ENCODE measurements at places on chromosomes 2 and 18.

- DNase-seq = no peak
These were observed 4.5 kb upstream of the SLC4A5 start for GRCh38 chr2:74347742-74348141.

GRCh38 chr18:8610459-8610851 lies 1.2 kb downstream of the RAB12 start:
- DNase-seq = no peak

DNA sequence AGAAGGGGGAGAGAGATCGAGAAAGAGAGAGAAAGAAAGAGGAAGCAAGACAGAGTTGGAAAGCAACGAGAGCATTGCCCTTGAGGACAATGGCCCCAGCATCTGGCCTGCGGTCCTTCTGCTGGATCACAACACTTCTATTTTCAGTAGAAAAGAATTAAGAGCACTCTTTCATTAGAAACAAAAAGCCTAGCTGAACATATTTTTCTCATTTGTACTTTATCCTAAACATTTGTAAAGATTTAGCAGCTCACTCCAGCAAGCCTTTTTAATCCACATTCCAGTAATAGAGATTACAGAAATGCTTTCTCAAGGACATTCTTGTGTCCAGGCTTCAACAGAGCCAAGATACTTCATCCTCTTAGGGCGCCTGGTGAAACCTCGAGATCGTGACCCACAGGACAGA lies 31.6 kb upstream of the AFF3 start:
- DNase-seq = no peak

- DNase-seq = no peak
These were observed 4.4 kb downstream of the ONECUT2 start for GRCh38 chr18:57439609-57439968.

DNA sequence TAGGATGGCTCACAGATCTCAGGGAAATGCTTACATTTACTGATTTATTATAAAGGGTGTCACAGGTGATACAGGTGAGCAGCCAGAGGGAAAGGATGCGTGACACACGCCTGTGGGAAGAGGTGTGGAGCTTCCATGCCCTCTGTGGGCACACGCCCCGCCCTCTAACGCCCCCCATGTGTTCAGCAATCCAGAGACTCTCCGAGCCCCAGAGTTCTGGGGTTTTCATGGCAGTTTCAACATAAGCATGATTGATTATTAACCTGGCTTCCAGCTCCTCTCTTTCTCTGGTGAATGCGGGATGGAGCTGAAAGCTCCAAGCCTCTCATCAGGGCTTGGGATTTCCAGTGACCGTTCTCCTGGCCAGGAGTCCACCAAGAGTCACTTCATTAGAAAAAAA lies 34.3 kb upstream of the ODC1 start:
- DNase-seq = no peak

- no peak for DNase-seq
These were observed 168.7 kb downstream of the SETBP1 start for GRCh38 chr18:44849361-44849760.

DNA sequence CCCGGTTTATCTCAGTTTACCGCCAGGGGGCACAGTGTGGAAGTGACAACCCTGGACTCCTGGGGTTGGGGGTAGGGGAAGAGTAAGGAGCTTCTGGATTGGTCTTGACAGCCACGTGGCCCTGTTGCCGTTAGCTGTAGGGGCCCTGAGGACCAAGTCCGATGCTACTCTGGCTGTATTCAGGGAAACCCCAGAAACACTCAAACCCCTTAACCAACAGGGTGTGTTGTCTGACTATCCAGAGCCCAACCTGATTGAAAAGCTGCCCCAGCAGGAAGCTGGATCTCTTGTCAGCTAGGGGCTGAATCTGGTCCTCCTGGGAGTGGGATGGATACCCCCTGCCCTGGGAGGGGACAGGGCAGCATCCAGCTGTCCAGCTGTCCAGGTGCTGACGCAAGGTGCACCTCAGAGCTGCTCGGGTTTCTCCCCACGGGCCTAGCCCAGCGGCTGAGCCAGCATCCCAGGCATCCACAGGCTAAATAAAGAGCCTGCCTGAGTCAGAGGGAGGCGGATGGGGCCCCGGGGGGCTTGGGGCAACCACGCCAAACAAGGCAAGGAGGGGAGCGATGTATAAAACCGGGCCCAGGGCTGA lies 3.1 kb upstream of the GMPPA start:
- DNase-seq = no peak

GRCh38 chr2:105071379-105071778 lies 33.5 kb downstream of the MRPS9 start:
- DNase-seq = no peak

GRCh38 chr2:216727346-216728122 lies 32.2 kb upstream of the IGFBP5 start:
- DNase-seq = no peak

DNA sequence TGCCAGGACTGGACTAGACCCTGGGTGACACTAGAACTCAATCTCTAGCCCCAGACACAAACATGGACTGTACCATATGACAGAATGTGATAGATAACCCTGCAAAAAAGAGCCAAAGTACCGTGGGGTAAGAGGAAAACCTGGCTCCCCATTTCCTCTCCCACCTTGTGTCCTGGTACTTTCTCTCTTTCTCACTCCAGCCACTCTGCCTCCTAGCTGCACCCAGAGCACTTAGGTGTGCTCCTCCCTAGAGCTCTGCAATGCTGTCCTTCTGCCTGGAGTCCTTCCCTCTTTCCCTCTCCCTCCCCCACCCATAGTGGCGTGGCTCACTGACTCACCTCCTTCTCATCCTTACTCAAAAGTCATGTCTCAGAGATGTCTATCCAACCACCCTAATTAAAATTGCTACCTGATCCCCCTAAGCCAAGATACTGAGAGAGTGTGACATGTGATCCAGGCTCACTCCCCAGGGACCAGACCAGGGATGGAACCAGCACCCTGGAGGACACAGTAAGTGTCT lies 171.3 kb downstream of the LOXHD1 start:
- no peak for DNase-seq

DNA sequence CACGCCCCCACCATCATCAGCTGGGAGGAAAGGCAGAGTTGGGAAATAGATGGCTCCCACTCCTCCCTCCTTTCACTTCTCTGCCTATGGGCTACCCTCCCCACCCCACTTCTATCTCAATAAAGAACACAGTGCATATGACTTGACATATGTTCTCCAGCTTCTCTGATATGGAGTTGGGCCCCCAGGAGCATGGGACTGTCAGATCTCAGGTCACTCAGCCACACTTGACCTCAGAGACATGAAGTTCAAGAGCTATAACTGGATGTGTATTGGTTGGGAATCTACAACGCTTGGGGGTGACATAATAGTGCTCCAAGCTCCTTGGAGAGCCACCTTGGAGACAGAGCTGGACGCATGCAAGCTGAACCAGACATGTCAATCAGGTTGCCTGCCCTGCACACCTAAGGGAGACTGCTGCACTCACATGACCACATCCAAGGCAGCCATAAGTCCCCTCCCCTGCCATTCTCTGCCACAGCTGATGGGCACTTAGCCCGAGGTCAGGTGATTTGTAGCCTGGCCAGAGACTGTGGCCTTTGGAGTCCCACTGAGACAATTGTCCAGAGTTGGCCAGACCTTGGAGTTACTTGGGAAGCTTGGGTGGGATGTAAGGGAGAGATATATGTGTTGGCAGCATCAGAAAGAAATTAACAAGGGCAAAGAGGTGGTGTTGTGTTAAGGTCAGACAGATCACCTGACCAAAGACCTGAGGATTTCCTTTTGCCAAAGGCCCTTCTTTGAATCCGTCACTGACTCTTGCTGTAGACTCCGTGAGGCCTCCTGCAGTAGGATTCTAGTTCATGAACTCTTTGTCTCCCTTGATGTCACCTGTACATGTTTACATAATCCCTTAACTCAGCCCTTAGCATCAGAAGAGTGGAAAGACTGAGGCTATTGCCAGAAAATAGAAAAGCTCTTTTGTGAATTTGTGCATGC lies 3.7 kb downstream of the INHA start:
- no peak for DNase-seq

DNA sequence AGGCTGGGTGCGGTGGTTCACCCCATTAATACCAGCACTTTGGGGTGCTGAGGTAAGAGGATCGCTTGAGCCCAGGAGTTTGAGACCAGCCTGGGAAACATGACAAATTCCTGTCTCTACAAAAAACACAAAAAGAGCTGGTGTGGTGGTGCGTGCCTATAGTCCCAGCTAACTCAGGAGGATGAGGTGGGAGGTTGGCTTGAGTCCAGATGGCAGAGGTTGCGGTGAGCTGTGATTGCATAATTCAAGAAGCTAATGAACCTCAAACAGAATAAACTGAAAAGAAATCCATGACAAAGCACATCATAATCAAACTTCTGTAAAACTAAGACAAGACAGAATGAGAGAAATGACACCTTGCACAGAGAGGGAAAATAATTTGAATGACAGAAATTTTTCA lies 54.8 kb downstream of the SEMA4F start:
- no peak for DNase-seq

GRCh38 chr2:133908171-133908570 lies 339.9 kb upstream of the NCKAP5 start:
- DNase-seq = no peak

DNA sequence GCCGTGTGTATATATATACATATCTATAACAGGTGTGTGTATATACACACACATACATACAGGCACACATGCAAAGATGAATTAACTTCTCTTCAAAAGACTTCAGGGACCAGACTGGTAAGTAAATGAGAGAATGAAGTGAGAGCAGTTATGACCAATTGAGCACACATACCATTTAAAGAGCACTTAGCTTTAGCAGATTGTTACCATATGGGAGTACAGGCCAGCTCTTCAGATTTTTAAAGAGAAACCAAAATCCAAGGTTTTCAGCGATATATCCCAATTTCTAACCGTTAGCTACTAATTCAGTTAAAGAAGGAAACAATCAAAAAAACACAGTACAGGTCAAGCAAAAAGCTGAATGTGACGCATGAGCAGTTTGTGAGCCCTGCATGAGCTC lies 23.7 kb downstream of the INPP1 start:
- DNase-seq = no peak

GRCh38 chr2:66984864-66985263 lies 412.3 kb upstream of the ETAA1 start:
- DNase-seq = no peak

GRCh38 chr2:84441036-84441435 lies 18.0 kb downstream of the SUCLG1 start:
- no peak for DNase-seq

DNA sequence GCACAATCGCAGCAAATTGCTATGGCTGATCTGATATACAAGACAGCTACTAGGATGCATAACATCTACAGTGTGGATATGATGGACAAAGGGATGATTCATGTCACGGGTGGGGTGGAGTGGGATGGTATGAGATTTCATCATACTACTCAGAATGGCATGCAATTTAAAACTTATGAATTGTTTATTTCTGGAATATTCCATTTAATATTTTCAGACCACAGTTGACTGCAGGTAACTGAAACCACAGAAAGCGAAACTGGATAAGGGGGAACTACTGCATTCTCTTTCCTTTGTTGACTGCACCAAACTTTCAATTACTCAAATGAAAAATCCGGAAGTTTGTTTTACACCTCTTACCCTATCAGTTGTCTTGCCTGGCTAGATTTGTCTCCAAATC lies 94.4 kb upstream of the NEUROD1 start:
- DNase-seq = no peak

GRCh38 chr18:74534150-74534969 lies at the start of gene CNDP1:
CNDP1 (plus strand) TSS chr18:74534500; CDS start chr18:74534668, 168 bp downstream.
- DNase-seq = no peak

DNA sequence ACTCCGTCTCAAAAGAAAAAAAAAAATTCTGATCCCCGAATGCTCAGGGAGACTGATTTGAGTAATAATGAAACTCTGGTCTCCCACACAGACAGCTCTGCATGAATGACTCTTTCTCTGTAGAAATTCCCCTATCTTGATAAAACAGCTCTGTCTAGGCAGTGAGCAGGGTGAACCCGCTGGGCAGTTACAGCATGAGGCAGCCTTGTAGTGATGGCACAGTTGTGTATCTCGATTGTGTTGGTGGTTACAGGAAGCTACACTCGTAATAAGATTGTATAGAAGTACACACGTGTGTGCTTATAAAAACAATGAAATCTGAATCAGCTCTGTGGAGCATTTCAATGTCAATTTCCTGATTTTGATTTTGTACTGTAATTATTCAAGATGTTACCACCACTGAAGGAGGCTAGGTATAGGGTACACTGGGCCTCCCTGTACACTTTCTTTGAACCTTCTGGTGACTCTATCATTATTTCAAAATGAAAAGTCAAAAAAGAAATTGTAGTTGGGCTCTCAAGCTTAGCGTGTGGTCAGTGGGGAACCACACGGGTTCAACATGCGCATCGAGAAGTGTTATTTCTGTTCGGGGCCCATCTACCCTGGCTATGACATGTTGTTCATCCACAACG lies 34.9 kb upstream of the ATP8B1 start:
- peak; percentile 23 for DNase-seq

GRCh38 chr2:16031848-16032159 lies 91.5 kb downstream of the MYCN start:
- DNase-seq = no peak

DNA sequence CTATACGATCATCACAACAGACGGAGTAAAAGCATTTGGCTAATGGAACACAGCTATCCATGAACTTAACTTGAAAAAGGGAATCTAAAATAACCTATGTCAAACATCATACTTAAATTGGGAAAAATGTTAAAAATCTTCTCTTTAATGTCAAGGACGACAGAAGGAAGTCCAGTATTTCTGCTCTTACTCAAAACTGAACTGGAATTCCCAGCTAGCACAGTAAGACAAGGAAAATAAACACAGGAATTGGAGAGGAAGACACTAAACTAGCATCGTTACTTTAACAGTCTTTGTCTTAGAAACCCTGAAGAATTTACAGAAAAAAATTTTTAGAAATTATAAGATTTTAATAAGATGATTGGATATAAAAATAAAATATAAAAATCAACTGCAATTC lies 112.6 kb downstream of the HDAC4 start:
- no peak for DNase-seq
